Colonic mucosa (tissue), 4 donors: ENCODE measurements at places on chromosomes 3 and 15. TPM values are rescaled to one million over a fixed set of nuclear protein-coding genes. Genes with fewer than 3 reads are reported as not detected.

GRCh38 chr3:74021449-74021848 lies 396.7 kb upstream of the PDZRN3 start:
- no peak for DNase-seq

DNA sequence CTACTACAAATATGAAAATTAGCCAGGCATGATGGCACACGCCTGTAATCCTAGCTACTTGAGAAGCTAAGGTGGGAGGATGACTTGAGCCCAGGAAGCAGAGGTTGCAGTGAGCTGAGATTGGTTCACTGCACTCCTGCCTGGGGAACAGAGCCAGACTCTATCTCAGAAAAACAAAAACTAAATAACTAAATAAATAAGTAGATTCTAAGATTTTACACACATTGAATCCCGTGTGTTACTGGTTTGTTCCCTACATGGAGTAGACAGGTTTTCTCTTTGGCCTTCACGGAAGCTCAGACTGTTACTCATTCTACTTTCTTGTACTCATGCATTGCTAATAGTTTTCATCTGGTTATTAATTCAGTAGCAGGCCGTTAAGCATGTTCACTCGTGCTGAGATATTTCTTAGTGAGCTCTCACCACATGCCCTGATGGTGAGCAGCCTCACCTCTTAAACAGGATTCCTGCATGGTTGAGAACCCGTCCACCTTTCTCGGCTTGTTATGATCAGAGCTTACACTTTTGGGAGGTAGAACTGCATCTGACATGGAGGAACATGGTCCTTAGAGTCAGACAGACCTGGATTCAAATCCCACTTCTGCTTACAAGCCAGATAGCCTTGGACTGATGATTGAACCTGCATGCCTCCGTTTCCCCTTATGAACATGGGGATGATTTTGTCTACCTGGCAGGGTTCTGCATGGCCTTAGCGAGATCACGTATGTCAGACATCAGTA lies 49.1 kb downstream of the CMTM7 start:
- DNase-seq, result peak; percentile 11

- no peak for DNase-seq
These were observed 18.6 kb upstream of the SLC2A2 start for GRCh38 chr3:171044835-171045793.

GRCh38 chr3:10648181-10648580 lies 142.8 kb upstream of the ATP2B2 start:
- no peak for DNase-seq

- DNase-seq, result no peak
These were observed 18.4 kb upstream of the CRABP1 start for GRCh38 chr15:78321786-78322185.

GRCh38 chr3:78762121-78762520 lies 1005.7 kb downstream of the ROBO1 start:
- DNase-seq, result no peak

The GRAMD2A gene
- 3.3 TPM for total RNA-seq
